ENCODE measurements at places on chromosomes 11 and 22.

DNA sequence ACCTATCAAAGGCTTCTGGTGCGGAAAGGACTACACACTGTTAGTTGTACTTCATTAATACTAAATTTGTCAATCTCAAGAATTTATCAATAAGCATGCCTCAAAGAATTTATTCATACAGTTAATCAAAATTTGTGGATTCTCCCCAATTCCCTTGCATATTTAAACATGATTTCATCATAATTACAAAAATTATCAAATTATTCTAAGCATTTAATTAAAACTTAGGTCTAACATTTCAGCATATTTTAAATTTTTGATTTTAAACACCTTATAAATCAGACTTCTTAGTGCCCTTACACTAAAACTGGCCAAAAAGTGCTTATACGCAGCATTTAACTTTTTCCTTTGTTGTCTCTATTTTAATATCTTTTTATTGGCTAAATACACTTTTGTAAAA, 13.8 kb upstream of the SERPIND1 start:
- no peak for DNase-seq

DNA sequence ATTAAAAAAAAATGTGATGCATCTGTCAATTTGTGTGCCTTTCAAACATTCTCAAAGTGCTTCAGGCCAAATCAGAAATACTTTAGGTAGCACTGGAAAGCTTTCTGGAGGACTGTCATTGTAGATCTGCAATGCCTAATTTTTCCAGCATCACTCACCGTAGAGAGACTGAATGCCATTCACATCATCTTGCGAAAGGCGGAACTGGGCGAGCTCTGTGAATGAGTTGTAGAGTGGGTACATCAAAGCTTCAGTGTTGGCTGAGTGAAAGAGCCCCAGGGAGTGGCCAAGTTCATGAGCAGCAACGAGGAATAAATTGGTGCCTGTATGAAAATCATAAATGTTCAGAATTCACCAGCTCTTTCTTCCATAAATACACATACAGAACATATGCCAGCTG, 4.0 kb downstream of the MMP10 start:
- DNase-seq, result no peak

- peak; percentile 53 for DNase-seq
Measured at GRCh38 chr11:73866586-73866996, 10.1 kb downstream of the COA4 start.

DNA sequence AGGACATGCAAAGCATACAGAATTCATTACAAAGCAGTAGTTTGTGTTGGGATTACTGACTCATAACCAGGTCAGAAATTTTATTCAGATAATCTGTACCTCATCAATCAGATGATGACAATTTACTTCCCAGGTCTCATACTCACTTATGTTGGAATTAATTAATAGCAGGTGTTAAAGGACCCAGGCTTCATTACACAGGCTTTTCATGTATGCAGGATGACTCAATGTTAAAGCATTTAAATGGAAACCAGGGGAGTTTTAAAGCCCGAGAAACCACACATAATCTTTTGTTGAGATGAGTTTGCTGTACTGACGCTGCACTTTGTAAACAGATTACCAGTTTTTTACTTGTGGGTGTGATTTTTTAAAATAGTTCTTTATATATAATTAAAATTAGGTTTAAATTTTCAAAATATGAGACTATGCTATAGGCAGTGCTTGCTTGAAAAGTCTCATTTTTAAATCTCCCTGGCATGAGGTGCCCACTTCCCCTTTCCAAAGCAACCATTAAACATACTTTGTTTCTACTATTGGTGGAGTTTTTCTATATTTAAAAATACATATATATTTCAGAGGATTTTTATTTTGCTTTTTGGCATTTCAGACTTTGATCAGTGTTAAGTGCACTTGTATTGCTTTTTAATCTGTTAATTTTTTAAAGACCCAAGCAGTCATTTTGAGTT, 41.0 kb downstream of the CEP57 start:
- peak; percentile 84 for DNase-seq

- no peak for DNase-seq
Measured at GRCh38 chr11:83265331-83265730, 20.8 kb downstream of the CCDC90B start.

DNA sequence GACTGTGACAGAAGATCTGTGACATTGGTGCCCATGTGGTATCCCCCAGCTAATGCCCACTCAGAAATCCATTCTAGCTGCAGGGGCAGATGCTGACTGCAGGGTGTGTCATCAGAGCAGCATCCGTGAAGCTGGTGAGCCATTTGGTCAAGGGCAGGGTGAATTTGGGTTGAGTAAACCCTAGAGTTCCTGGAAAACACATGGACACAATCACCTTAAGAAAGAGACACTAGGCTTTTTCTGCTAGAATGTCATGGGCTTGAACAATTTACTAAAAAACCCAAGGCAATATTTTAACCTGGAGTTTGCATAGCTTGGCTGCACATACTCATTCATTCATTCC, 100.0 kb downstream of the ADAMTS15 start:
- no peak for DNase-seq

GRCh38 chr11:58318532-58318931, 40.3 kb downstream of the OR5B17 start:
- no peak for DNase-seq

DNA sequence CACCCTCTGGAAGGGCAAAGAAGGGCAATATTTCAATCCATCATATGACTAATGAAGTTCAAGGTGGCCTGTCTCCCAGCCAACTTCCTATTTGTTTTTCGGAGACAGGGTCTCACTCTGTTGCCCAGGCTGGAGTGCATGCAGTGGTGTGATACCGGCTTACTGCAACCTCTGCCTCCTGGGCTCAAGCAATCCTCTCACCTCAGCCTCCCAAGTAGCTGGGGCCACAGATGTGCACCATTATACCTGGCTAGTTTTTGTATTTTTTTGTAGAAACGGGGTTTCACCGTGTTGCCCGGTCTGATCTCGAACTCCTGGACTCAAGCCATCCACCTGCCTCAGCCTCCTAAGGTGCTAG, 13.4 kb downstream of the ABTB2 start:
- DNase-seq, result no peak

DNA sequence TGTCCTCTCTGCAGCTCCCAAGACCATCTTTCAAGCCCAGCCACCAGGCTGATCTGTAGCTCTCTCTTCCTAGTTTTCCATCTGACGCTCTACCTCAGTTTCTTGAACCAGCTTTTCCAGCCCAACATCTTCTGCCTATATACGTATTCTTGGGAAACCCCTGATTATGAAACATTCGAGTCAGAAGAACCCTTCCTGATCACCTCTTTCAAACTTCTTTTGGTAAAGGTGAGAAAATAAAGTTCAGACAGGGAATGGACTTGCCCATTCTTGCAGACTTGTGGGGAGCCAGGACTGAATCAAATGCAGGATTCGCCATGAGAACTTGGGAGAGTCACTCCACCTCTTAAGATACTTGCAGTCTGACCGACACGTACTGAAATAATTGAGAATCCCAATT, 169.5 kb upstream of the NARS2 start:
- DNase-seq, result no peak

DNA sequence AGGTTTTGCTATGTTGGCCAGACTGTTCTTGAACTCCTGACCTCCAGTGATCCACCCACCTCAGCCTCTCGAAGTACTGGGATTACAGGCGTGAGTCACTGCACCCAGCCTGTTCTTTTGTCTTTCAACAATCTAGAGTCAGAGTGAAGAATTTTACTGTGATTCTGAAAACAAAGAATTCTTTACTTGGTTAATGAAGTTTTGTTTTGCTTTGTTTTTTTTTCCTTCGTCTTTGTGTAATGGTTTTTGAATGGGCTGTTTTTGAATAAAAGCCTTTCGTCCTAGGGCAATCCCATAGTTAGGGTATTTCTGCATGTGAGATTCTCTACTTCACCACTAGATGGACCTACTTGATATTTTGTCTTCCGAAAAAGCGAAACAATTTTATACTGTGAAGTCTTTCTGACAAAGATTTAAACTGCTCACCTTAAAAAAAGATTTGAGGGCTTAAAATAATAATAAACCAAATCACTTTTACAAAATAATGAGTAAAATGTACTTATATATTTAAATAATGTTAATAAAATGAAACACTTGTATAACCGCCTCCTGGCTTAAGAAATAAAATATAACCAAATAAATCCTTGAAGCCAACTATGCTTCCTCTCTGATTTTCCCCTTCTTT, 43.4 kb upstream of the SC5D start:
- peak; percentile 72 for DNase-seq

DNA sequence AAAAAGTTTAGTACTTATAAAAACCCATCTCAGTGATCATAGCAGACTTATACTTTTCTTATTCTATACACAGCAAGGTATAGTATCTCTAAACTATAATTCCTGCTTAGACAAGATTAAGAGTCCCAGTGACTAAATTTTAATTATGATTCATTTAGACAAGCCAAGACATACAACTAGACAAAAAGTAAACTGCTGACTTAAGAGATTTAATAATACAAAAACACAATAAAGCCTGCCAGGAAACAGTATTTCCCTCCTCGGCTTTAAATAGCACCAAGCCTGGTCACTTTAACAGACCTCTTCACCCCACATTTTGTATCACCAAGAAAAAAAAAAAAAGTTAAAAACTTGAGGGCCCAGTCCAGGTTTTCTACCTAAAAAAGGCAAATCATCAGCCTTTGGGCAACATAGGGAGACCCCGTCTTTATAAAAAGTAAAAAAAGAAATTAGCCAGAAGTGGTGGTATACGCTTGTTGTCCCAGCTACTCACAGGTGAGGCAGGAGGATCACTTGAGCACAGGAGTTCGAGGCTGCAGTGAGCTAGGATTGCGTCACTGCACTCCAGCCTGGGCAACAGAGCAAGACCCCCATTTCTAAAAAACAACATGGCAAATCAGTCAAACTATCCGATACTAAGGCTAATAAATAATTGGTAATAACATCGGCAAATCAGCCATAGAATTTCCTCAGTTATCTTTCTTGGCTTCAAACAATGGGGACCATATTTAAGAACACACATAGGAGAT, 53.8 kb downstream of the SIK3 start:
- DNase-seq, result no peak

DNA sequence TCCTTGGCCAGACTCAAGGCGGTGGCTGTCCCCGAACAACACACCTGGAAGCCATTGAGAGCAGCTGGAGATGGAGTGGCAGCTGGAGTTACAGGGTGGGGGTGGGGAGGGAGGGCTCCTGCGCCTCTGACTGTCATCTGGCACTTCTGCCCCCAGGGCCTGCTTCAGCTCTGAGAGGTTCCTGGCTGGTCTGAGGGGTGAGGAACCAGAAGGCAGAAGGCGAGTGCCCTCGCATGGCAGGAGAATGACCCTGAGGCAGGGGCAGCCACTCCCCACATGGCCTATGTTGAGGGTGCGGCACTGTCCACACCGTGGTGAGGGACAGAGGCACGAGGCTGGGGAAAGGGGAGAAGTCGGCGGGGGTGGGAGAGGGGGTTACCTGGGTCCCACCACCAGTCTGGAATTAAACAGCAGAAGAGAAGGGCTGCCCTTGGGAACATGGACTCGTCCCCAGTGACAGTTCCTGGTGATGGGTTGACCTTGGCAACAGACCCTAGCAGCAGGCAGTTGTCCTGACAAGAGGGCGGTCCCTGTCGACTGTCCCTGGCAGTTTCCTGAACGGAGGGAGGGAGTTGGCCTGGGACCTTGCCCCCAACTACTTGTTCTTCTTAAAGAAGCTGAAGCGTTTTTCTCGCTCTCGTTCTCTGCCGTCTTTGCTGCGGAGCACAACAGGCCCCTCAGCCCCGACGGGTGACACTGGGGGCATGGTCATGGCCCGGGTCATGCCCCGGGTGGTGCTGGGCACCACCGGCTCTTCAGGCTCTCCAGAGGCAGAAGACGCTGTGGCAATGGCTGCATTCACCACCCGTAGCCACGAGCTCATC, 7.8 kb upstream of the RBM4B start:
- DNase-seq, result no peak

- no peak for DNase-seq
Measured at GRCh38 chr22:49010070-49010863, 817.4 kb downstream of the BRD1 start.

GRCh38 chr11:60852117-60852981, 3.4 kb downstream of the PTGDR2 start:
- DNase-seq, result no peak

DNA sequence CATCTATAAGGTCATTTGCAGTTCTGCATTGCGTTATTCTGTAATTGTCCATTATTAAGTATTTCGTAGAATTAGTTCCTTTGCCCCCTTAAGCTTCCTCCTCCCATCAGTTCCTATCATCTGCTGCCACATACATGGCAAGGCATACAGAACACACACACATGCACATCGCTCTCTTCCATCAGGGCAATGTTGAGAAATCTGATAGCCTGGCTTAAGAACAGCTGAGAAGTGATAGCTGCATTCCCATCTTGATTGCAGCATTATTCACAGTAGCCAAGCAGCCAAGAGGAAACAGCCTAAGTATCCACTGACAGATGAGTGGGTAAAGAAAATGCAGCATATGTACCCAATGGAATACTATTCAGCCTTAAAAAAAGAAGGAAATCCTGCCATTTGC, 186.8 kb upstream of the CADM1 start:
- no peak for DNase-seq

DNA sequence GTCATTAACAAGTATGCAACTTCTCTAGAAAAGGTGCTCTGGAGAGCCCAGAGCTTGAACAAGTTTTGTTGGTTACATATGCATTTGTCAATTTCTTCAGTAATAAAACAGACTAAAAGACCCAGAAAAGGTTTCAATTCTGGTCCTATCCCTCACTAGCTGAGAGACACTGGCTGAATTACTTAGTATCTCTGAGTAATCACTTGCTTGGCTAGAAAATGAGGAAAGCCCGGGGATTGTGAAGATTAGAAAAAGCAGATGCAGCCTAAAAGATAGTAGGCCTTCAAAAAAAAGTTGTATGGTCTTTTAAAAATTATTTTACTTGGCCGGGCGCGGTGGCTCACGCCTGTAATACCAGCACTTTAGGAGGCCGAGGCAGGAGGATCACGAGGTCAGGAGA, 41.2 kb downstream of the MAPK1 start:
- DNase-seq, result no peak

DNA sequence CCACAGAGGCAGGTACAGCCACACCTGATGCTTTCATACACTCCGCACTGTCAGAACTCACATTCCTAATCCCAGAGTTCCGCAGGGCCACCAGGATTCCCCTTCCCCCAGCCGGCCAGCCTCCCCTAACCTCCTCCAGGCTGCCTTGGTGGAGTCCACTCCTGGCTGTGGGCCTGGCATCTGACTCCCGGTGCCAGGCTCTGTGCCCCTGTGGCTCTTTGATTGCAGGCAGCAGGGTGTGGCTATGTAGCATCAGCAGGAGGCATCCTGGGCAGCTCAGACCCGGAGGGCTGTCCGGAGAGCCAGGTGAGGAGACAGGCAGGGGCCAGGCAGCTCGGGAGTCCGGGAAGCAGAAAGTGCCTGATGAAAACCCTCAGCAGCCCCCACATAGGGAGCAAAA, 1432.9 kb downstream of the BRD1 start:
- DNase-seq, result no peak

GRCh38 chr11:130020323-130020722, 17.7 kb upstream of the PRDM10 start:
- DNase-seq, result peak; percentile 52

DNA sequence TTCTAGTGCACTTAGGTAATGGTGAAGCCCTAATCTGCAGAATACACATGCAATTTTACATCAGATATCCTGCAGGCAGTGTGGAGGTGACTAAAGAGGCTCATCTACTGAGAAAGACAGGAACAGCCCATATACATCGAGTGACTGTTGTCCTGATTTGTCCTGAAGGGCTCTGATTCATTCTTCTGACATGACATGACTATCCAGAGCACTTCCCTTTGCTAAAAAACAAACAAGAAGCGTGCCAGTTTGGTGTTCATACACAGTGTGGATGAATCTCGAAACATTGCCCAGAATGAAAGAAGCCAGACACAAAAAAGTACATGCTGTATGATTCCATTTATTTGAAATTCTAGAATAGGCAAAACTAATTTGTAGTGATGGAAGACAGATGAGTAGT, 48.0 kb upstream of the AMPD3 start:
- no peak for DNase-seq
